ENCODE measurements at places on chromosomes 2 and 18.

- no peak for DNase-seq
These were observed 8.1 kb upstream of the RAB17 start for GRCh38 chr2:237598468-237599208.

DNA sequence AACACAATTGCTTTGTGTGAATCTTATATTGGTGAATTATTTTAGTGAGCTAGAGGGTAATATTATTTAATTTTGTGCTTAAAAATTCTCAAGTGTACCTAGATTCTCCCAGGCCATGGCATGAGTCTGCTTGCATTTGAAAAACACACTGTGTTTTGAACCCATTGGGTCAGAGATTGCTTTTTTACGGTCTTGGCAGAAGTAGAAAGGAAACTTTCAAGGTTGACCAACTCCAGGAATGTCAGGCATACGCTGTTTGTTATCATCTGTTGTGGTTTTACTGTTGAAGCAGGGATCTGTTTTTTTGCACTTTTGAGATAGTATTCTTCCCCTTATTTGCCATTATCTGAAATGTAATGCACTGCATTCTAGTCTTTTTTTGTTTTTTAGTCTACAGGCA lies 377.4 kb downstream of the RPRM start:
- DNase-seq: no peak

- DNase-seq: no peak
These were observed 82.8 kb downstream of the EPB41L3 start for GRCh38 chr18:5461041-5461440.

DNA sequence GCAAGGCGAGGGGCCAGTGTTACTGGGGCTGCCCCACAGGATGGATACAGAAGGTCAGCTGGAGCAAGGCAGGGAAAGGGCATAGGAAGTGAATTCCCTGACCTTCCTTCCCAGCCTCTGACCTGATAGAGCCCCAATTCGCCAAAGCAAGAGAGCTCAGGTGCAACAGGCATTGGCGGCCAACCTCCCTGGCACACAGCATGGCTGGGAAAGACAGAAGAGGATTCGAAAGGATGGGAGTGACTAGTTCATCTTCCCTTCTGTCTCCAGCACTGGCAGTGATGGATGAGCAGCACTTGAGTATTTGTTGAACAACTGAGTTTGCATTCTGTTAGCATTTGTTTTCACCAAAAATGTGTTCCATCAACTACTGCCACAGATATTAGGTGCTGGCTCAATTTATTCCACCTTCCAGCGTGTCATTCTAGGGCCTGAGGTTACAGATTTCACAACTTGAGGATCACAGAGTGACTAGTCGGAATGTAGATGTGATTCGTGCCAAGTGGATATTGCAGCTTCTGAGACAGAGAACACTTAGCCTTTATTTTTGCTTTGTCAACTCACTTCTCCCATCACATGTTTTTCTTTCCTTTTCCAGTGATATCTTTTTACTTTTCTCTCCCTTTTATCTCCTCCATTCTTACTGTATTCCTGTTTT lies 6.2 kb downstream of the COPS8 start:
- peak; percentile 90 for DNase-seq

DNA sequence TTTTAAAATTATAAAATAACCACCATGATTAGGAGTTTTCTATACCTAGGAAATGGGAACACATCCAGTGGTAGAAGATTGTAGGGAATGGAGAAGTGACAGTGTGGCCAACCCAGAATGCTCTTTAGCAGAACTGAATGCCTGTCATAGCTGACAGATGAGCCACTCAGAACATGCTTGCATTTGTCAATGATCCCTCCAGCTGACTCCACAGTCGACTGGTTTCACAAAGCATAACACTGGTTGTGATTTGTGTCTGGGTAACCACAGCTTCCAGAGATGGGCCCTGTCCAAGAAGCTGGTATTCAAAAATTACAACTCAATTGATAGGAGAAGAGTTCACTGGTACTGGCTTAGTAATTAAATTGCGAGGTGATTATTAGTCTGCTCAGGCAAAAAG lies 9.0 kb upstream of the CTIF start:
- DNase-seq: peak; percentile 83

DNA sequence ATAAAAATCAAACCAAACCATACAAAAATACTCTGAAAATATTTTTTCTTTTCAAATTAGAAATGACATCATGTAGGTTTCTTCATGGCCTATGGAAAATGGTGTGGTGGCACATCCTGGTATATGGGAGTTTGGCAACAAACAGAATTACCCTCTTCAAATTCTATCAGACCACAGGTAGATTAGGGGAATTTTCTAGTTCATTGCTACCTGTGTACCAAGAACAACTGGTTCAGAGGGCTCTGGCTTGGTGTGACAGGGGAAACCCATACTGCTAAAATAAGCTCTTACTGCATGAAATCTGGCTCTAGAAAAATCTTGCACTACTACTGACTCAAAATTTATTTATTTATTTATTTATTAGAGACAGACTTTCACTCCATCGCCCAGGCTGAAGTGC lies 63.4 kb upstream of the PELI1 start:
- no peak for DNase-seq

- DNase-seq: no peak
These were observed 5.5 kb downstream of the ATP6V1B1 start for GRCh38 chr2:70941186-70941585.

DNA sequence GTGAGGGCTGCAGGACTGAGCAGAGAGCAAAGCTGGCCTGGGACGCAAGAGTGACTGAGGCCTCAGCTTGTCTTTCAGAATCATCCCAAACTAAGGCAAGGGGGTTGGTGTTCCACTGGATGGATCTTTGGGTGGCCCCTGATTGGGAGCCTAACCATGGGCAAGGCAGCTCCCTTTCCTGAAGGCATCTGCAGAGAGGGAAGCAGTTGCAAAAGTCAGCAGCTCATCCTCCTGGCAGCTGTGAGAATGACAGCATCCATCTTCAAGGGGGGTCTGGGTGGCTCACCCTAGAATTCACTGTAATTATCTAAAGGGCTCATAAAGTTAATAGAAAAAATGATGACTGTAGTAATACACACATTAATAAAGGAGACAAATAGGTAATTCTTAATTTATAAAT lies 46.5 kb upstream of the RAB31 start:
- DNase-seq: peak; percentile 69

GRCh38 chr2:100137318-100137717 lies 5.1 kb downstream of the AFF3 start:
- DNase-seq: no peak

GRCh38 chr2:64581018-64581417 lies 56.9 kb downstream of the AFTPH start:
- DNase-seq: no peak

DNA sequence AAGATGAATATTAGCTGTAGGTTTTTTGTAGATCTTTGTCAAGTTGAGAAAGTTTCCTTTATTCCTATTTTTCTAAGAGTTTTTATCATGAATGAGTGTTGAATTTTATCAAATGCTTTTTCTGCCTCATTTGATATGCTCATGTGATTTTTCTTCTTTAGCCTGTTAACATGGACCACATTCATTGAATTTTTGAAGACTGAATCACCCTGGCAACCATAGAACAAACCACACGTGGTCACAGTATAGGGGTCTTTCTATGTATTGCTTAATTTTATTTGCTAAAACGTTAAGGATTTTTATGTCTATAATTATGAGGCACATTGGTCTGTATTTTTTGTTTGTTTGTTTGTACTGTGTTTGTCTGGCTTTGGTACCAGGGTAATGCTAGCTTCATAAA lies 201.7 kb upstream of the CWC22 start:
- peak; percentile 81 for DNase-seq

DNA sequence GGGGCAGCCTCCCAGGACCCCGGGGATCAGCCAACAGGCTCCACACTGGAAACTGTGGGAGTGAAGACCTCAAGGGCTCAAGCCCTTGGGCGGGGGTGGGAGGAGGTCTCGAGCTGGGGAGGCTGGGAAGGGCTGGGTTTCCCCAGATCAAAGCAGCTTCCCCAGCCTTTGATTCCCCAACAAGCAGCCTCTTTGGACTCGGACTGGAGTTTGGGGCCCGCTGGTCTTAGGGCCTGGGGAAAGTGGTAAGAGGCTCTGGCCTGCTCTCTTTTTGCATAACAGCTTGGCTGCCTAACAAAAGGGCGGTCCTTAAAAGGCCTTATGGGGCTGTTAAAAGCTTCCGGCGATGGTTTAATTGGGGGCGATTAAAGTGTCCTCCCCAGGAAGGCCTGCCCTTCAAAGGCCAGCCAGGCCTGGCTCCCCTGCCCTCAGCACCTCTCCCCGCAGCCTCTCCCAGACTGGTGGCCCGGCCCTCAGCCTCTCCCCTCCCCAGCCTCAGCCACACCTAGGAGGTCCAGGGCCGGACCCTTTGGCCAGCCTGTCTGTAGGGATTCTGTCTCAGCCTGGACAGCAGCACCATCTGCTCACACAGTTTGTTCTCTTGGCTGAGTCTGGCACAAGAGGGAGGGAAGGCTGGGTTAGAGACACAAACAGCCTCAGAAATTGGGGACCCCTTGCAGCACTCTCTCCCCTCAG lies 39.6 kb downstream of the ZFP36L2 start:
- DNase-seq: no peak

GRCh38 chr2:234003972-234004617 lies 46.4 kb upstream of the SPP2 start:
- peak; percentile 91 for DNase-seq

DNA sequence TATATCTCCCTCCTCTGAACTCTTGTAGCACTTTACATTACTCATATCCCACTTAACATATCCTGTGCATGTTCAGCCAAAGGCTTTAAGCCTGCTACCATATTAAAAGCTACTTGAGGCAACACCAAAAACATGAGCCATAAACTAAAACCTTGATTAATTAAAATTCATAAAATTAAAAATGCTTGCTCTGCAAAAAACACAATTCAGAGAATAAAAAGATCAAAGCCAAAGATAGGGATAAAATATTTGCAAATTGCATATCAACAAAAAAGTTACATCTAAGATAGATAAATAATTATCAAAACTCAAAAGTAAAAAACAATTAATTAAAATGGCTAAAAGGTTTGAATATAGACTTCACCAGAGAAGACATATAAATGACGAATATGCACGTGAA lies 495.4 kb upstream of the PIK3C3 start:
- no peak for DNase-seq

DNA sequence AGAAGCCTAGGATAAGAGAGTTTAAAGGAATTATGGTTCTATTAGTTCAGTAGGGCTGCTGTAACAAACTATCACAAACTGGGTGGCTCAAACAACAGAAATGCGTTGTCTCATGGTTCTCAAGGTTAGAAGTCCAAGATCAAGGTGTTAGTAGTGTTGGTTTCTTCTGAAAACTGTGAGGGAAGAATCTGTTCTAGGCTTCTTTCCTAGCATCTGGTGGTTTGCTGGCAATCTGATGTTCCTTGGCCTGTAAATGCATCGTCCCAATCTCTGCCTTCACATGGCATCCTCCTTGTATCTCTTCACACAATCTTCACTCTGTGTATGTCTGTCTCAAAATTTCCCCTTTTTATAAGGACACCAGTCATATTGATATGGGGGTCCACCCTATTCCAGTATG lies 76.3 kb downstream of the MDH1 start:
- peak; percentile 6 for DNase-seq

DNA sequence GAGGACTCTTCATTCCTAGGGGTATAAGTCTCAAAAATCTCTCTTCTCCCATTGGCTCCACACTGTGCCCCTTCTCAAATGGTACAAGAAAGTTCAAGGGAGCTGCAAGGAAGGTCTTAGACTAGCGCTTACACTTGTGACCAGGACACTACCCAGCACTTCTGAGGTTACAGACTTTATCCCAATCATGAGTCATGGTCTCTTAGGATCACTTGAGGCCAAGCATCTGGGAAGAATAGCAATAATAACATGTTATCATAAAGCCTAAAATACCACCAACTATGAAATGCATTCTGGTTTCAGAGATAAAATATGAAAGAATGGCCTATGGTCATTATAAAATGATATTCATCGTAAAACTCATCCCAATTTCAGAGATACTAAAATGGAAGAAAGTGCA lies 309.9 kb upstream of the PKDCC start:
- no peak for DNase-seq

- DNase-seq: no peak
These were observed 55.9 kb downstream of the FEZ2 start for GRCh38 chr2:36541891-36542595.

GRCh38 chr2:60298006-60298696 lies 255.3 kb downstream of the BCL11A start:
- DNase-seq: no peak

- DNase-seq: peak; percentile 62
These were observed 1096.1 kb upstream of the NRXN1 start for GRCh38 chr2:52128081-52128480.

DNA sequence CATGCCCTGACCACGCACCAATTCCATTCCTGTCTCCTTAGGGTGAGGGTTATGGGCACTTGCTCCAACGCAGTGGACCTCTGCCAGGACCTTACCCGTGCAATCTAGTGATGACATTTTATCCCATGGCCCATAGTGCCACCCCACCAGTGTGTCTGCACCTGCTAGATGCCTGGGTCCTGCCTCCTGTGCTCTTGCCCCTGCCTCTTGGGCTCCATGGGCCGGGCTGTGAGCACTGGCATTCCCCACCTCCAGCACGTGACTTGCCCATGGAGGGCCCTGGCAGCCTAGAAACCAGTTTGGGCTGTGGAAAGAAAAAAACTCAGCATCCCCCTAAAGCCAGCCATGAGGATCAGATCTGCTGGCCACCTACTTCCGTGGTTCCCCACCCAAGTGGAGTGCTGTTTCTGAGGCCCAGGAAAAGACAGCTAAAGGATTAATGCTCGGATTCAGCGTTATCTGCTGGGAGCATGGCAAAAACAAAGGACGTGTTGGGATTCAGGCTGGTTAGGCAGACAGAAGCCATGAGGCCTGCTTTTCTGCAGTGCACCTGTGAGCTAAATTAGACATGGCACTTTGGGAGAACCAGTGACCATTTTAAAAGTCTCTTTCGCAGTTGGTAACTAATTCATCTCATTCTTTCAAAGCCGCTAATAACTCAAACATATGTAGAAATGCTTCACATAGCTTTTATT lies 129.2 kb downstream of the ALPK2 start:
- no peak for DNase-seq

- no peak for DNase-seq
These were observed 159.8 kb downstream of the KLHL29 start for GRCh38 chr2:23544589-23545295.

- no peak for DNase-seq
These were observed 7.1 kb downstream of the UNC50 start for GRCh38 chr2:98615481-98615880.

- DNase-seq: no peak
These were observed 20.2 kb upstream of the SFXN5 start for GRCh38 chr2:73091696-73092095.

GRCh38 chr18:75475228-75475627 lies 47.7 kb upstream of the SMIM21 start:
- DNase-seq: peak; percentile 91

DNA sequence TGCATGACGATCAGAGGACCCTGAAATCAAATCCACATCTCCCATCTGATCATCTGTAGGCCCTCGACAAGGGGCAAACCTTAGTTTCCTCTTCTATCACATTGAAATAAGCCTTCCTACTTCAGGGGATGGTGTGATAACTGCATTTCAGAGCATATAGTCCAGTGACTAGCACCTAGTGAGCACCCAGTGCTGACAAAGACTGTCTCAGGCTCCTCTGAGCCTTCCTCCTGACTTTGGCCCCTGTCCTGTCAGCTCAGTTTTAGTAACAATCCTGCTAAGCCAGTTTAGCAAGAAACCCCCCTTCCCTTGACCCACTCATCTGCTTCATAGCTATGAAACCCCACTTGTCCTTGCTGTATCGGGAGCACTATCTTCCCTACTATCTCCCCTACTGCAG lies 304.0 kb downstream of the ALK start:
- DNase-seq: no peak

Measured in choroid plexus epithelial cell (primary cell).